HFFc6 (cell line): ENCODE measurements at places on chromosomes 3 and 15. TPM values are rescaled to one million over a fixed set of nuclear protein-coding genes. Genes with fewer than 3 reads are reported as not detected.

DNA sequence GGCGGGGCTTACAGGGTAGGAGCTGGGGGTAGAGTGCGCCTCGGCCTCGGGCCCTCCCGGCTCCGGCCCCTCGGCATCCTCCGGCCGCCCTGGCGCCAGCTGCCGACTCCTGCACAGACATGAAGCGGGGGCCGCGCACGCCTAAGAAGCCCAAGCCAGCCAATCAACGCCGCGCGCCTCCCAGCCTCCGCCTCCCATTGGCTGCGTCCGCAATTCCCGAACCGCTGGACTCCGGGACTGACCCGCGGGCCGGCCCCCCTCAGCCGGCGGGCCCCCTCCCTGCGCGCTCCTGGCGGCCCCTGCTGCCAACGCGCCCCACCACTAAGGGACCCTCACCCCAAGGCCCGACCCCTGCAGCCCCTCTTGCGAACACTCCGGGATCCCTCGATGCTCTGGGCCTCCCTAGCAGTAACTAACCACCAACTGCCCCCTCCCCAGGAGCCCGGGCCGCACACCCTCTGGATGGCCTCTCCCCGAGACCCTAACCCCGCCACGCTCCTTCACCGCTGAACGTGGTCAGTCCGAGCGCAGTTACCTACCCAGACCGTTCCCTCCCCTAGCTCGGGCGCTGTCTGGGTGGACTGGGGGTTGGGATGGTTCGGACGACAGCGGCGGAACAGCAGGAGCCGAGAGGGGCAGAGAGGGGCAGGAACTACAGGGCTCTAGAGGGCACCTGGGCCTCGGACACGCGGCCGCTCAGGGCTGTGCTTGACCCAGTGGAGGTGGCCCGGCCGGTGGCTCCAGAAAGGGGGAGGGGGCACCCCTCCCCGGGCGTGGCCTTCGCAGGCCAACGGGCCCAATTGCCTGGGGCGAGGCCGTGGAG lies 5.0 kb downstream of the GATA2 start:
- H3K4me3 ChIP-seq: peak overlapping the region; percentile 100
- peaks cover 11% of the 10 kb centered on the region for H3K27me3 ChIP-seq
- peaks cover 27% of the 10 kb centered on the region for H3K4me1 ChIP-seq
- H3K36me3 ChIP-seq: peaks cover 55% of the 10 kb centered on the region
- peak; percentile 94 for DNase-seq
- peak overlapping the region; percentile 94 for H3K27ac ChIP-seq

GRCh38 chr15:77535845-77536244 lies 96.9 kb downstream of the LINGO1 start:
- peaks cover 31% of the 10 kb centered on the region for H3K27me3 ChIP-seq
- no peak overlapping the region for H3K4me3 ChIP-seq
- H3K36me3 ChIP-seq: no peaks in the 10 kb centered on the region
- H3K27ac ChIP-seq: no peak overlapping the region
- no peak for DNase-seq

DNA sequence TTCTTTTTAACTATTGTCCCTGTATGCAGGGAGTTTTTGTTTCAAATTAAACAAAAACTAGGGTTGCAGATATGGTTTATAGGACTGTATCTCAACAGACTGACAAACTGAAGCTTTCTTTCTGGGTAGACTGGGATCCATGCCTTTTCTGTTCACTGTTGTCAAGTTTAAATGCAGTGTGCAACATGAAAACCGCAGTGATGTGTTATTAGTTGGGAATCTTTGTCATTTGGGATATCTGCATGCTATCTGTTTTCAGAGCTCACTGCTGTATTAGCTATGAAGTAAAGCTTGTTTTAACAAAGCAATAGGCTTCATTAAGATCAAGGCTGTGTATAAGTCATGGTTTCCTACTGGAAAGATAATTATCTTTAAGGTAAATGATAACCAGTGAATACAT lies 21.4 kb upstream of the MCF2L2 start:
- no peaks in the 10 kb centered on the region for H3K27me3 ChIP-seq
- peak overlapping the region; percentile 19; the same call in 1 of the 2 replicates for H3K4me3 ChIP-seq
- DNase-seq: no peak
- H3K27ac ChIP-seq: 0 out of 2 replicates have a peak overlapping the region, but pooled peaks have one; percentile 11

GRCh38 chr3:64260431-64260830 lies 35.2 kb upstream of the PRICKLE2 start:
- peak overlapping the region; percentile 14; the same call in 1 of the 2 replicates for H3K4me3 ChIP-seq
- no peaks in the 10 kb centered on the region; the same call in 1 of the 2 replicates for H3K27me3 ChIP-seq
- H3K4me1 ChIP-seq: peaks cover 83% of the 10 kb centered on the region

DNA sequence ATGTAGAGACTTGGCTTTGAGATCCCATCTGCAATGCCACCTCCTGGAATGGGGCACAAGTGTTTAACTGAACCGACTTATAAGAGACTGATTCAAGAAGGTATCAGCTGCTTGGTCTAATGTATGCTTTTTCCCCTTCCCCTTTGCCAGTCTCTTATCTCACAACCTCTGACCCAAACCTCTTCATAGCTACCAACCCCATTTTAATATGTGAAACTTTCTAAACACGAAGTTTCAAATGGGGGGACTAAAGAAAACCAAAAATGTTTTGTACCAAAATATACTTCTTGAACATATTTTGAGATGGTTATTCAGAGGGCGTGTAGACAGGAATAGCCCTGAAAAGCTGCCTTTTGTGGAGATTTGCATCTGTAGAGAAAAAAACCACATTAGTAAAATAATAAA lies 73.1 kb downstream of the OXSM start:
- H3K4me1 ChIP-seq: no peaks in the 10 kb centered on the region
- DNase-seq: no peak
- H3K27me3 ChIP-seq: no peaks in the 10 kb centered on the region; the same call in 1 of the 2 replicates

GRCh38 chr3:150511122-150511821 lies 35.0 kb downstream of the SERP1 start:
- no peak overlapping the region for H3K27ac ChIP-seq
- H3K4me3 ChIP-seq: no peak overlapping the region
- H3K27me3 ChIP-seq: no peaks in the 10 kb centered on the region; the same call in 1 of the 2 replicates
- peaks cover 7% of the 10 kb centered on the region; the same call in 1 of the 2 replicates for H3K36me3 ChIP-seq
- peaks cover 19% of the 10 kb centered on the region for H3K4me1 ChIP-seq

GRAMD1C gene
- 5.6 to 6.4 TPM (median 6.0 TPM) in 3 replicates for total RNA-seq

ATP13A4 gene
- not detected in 3 replicates for total RNA-seq
